Activated T-helper 1 cell treated with anti-CD3 and anti-CD28 coated beads, Interleukin-2, amount 50 U/mL, for 16 hours (primary cell): ENCODE measurements at places on chromosomes 11 and 22.
A peak's percentile ranks its signal among the peaks of the same experiment; 100 is the strongest.

- DNase-seq: no peak
These were observed 3.7 kb downstream of the IGSF22 start for GRCh38 chr11:18722293-18722637.

- no peak for DNase-seq
These were observed 910.4 kb downstream of the METTL15 start for GRCh38 chr11:29018631-29019030.

- no peak for DNase-seq
These were observed 8.6 kb downstream of the IGLL1 start for GRCh38 chr22:23571486-23571885.

DNA sequence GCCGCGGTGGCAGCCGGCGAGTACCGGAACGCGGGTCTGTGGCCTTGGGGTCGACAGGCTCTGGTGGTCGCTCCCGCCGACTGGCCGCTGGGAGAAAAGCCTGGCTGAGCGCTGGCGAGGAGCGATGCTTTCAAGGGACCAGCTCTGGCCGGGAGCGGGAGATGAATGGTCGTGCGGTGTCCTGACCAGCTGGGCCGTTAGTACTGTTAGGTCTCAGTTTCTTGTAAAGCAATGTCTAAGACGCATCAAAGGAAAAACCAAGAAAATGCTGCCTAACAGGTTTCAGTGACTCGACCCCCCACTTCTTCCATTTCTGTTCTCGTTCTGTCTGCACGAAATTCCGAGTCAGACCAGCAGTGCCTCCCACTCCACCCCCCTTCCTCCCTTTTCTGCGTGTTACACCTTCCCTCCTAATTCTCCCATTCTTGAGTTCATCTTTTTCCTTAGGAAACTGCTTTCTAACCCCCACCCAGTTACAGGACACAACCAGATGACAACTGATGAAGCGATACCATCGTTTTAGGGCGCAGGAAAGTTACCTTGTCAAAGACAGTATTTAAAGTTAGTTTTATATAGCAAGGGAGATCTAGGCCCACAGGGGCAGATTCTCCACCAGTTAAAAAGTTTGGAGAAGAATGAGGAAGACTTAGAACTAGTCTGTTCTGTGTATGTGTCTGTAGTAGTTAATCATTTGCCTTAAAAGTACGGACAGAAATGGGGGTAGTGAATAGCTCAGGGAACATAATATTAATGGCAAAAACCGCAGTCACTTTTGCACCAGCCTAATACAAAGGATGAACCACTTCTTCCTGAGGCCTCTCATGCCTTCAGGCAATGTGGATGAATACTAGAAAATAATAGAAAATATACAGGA lies 1.0 kb downstream of the CUL5 start:
- no peak for DNase-seq

GRCh38 chr11:127182586-127183203 lies 182.1 kb upstream of the KIRREL3 start:
- DNase-seq: no peak

GRCh38 chr11:100929377-100929776 lies 200.2 kb downstream of the PGR start:
- no peak for DNase-seq

DNA sequence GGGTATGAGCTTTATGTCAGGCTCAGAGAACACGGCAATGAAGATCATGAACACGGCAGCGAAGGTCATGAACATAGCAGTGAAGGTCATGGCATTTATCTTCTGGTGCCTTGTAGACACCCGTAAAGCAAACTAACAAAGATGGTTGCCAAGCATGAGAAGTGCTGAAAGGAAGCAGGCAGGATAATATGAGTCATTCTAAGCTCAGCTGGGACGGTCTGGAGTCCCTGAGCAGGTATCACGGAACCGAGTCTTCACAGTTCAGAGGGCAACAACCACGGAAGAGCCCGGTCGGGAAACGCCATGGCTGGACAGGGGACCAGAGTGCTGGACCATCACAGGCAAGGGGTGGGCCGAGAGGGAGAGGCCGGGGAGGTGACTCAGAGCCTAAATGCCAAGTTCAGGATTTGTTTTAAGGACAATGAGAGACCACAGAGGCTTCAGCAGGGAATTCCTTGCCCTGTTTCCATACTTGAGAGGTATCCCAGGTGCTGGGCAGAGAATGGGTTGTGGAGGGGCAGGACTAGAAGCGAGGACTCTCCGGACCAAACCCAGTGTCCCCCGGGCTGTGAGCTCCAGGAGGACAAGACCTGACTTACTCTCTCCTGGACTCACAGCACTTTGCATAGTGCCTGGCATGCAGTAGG lies 13.1 kb upstream of the MS4A10 start:
- DNase-seq: no peak

DNA sequence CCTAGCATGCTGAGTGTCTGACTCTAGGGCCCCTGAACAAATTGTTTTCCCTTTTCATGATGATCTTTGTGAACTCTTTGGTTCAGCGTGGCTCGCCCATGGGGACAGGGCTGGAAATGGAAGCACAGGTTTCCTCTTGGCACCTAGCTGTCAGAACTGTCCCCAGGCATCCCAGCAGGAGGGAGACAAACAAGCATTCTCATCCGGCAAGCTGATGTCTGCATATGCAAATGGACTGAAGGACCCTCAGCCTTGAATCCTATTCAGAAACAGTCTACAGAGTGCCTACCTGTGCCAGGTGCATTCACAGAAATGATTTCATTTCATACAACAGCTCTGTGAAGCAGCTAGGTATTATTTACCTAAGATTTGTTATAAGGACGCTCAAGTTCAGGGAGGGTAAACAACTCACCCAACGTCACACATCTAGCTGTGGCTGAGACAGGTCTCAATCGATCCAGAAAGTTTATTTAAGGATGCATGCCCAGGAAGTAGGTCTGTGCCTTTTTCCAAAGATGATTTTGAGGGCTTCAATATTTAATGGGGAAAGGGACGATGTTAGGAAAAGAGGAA lies 176.4 kb downstream of the KIRREL3 start:
- no peak for DNase-seq

GRCh38 chr22:41603873-41604332 lies 14.3 kb upstream of the PMM1 start:
- peak; percentile 38 for DNase-seq

- DNase-seq: no peak
These were observed 24.0 kb downstream of the PISD start for GRCh38 chr22:31637891-31638618.

- DNase-seq: no peak
These were observed 16.9 kb upstream of the PEX26 start for GRCh38 chr22:18060646-18061620.

GRCh38 chr11:82959987-82960778 lies 58.6 kb downstream of the DDIAS start:
- no peak for DNase-seq

DNA sequence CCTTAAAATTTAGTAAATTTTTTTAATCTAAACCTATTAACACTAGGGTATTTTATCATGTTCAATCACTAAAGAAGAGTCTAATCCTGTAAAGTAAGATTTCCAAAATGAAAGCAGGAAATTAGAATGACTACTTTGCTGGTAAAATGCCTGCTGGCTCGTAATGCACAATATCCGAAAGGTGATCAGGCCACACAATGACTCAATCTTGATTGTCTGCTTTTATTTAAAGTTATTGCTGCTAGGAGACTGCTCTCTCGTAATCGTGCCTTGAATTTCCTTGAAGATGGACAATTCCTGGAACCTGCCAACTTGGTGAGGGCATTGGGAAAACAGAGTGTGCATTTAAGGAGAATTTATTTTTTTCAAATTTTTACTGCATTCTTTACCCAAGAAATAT lies 1786.5 kb upstream of the RAG2 start:
- no peak for DNase-seq

GRCh38 chr22:32204856-32205722 lies at the start of gene RFPL2:
Gene RFPL2 (minus strand): TSS chr22:32205073. CDS start chr22:32202451, 2,622 bp downstream.
- DNase-seq: no peak

- DNase-seq: no peak
These were observed 501.9 kb downstream of the CNTN5 start for GRCh38 chr11:99522467-99523173.

DNA sequence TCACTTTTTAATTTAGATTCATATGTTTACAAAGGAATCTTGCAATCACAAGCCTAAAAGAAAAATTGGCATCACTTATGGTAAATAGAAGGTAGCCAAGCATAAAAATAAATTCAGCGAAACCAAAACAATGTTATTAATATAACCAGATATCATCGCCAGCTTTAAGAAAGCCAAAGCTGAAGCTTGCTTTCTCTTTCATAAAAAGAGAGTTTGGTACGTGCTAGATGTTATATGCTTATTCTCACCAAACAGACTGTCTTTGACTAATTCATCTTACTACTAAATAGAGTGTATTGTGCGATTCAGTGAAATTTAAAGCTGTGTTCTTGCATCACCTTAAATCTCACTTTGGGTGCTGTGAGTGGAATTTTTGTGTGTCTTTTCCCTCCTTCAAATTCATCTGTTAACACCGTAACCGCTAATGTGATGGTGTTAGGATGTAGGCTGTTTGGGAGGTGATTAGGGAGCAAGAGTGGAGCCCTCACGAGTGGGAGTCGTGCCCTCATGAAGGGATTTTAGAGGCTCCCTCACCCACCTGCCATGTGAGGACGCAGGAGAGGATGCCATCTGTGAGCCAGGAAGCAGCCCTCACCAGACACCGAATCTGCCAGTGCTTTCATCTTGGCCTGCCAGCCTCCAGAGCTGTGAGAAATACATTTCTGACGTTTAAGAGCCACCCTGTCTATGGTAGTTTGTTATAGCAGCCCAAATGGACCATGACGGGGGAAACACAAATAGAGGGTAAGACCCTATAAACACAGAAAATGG lies 134.1 kb upstream of the TMEM45B start:
- no peak for DNase-seq

DNA sequence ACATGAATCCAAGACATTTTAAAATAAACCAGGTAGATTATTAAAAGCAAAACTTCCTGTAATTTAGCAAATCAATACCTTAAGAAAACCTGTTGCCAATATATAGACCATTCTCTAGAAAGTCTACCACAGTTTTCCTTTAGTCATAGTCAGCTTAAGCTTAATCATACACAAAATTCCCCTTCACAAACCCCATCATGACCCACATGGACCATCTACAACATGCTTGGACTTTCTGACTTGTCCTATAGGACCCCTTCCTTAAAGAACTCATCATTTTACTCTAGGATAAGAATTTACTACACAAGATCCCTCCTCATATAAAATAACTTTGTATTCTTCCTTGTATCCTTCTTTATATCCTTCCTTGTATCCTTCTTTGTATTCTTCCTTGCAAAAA lies 16.2 kb upstream of the RNASEH2C start:
- no peak for DNase-seq

DNA sequence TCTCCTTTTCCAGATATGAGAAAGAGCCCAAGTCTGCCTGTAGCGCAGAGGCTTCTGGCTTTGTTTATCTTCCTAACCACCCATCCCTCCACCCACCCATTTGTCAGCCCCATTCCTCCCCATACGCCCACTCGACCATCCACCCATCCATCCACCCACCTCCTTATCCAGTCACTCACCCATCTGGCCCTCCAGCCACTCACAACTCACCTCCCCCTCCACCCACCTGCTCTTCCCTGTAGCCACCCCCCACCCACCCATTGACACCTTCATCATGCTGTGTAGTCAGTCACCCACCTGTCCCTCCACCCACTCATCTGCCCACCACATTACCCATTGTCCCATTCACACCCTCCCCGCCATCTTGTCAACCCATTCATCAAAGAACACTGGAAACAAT lies 5.5 kb downstream of the CST6 start:
- no peak for DNase-seq

DNA sequence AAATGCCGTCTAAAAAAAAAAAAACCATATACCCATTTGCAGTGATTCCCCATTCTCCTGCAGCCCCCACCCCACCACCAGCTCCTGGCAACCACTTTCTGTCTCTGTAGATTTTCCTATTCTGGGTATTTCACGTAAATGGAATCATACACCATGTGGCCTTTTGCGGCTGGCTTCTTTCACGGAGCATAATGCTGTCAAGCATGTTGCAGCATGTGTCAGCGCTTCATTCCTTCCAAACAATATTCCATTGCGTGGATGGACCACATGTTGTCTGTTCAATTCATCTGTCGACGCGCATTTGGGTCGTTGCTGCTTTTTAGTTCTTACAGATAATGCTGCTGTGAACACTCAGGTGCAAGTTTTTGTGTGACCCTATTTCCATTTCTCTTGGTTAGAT lies 14.8 kb upstream of the EMID1 start:
- no peak for DNase-seq

DNA sequence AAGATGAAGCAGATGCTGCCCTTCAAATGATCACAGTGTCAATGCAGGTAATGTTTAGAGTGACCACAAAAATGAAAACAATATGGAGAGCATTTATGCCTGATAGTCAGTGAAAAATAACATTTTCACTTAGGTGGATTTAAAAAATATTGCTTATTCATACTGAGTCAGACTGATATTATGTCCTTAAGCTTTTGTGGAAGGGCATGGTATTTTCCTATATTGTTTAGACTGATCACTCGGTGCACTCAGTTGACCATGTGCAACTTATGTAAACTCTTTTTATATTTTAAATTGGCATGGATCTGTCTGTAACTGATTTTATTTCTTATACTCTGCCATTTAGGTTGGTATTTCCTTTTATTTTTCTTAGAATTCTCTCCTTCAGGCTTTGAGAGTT lies 106.6 kb downstream of the DYNC2H1 start:
- DNase-seq: no peak

- DNase-seq: no peak
These were observed 83.3 kb downstream of the ATG16L2 start for GRCh38 chr11:72897506-72897905.

GRCh38 chr11:14768526-14769188 lies 123.4 kb downstream of the CYP2R1 start:
- no peak for DNase-seq

DNA sequence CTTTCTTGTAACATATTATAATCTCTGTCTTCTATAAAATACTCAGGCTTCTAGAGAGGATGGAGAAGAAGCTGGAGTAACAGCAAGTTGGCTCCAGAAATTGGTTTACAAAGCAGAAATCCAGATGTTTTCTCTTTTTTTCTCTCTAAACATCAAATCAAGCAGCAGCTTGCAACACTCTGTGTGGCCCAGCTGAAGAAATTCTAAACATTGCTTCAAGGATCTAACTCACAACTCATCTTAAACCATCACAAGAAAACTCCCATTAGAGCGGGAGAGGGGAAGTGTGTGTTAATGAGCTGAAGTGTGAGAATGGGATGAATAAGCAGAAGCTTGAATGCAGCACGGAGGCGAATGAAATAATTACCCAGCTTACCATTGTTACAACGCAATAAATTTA lies 146.5 kb downstream of the OPCML start:
- DNase-seq: no peak

GRCh38 chr22:47446821-47447810 lies 684.7 kb downstream of the TBC1D22A start:
- no peak for DNase-seq

DNA sequence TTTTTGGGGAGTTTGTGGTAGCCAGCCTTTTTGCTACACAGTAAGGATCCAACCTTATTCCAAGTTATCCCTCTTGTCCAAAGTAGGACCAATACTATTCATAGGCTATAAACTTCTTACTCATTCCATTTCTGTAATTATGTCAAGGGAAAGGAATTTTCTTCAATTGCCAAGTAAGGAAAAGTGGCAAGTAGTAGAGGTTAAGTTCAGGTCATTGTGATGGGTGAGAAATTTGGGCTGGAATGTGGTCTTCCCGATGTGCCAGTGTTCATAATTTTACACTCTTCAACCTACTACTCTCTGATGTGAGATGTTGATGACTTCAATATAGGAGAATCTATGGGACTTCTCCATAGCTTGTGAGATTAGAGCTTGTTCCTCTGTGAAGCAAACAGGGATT lies 648.8 kb downstream of the METTL15 start:
- no peak for DNase-seq
